Foreskin keratinocyte (primary cell): ENCODE measurements at places on chromosomes 16 and 17. TPM values are rescaled to one million over a fixed set of nuclear protein-coding genes. Genes with fewer than 3 reads are reported as not detected.

MT1G gene
- total RNA-seq: 1.7 and 8.3 TPM in 2 replicates

KCNJ18 gene
- not detected in 2 replicates for total RNA-seq

C16orf96 gene
- total RNA-seq: not detected in 2 replicates

QRICH2 gene
- 1.5 and 2.1 TPM in 2 replicates for total RNA-seq

OR4D1 gene
- total RNA-seq: not detected in 2 replicates

TBC1D3L gene
- 1.9 and 2.0 TPM in 2 replicates for total RNA-seq

TBC1D3B gene
- 0.81 and 0.85 TPM in 2 replicates for total RNA-seq

CDK5RAP3 gene
- total RNA-seq: 75.7 and 83.6 TPM in 2 replicates

TMC7 gene
- 2.6 and 2.9 TPM in 2 replicates for total RNA-seq

MARVELD3 gene
- total RNA-seq: 13.6 and 14.2 TPM in 2 replicates

CMTM2 gene
- not detected in 2 replicates for total RNA-seq

SRL gene
- not detected in 2 replicates for total RNA-seq

ULK2 gene
- total RNA-seq: 11.2 and 12.4 TPM in 2 replicates

ELOB gene
- 270 and 285 TPM in 2 replicates for total RNA-seq

SLC16A6 gene
- not detected in 2 replicates for total RNA-seq

KRT12 gene
- not detected in 2 replicates for total RNA-seq

PRSS33 gene
- not detected in 2 replicates for total RNA-seq

CFAP97D1 gene
- total RNA-seq: not detected in 2 replicates

PLCG2 gene
- total RNA-seq: 1.8 and 2.2 TPM in 2 replicates

C16orf89 gene
- total RNA-seq: not detected in 2 replicates

RASD1 gene
- 0.10 and 0.11 TPM in 2 replicates for total RNA-seq
